ENCODE measurements at places on chromosomes 16 and 17.
A peak's percentile ranks its signal among the peaks of the same experiment; 100 is the strongest.

DNA sequence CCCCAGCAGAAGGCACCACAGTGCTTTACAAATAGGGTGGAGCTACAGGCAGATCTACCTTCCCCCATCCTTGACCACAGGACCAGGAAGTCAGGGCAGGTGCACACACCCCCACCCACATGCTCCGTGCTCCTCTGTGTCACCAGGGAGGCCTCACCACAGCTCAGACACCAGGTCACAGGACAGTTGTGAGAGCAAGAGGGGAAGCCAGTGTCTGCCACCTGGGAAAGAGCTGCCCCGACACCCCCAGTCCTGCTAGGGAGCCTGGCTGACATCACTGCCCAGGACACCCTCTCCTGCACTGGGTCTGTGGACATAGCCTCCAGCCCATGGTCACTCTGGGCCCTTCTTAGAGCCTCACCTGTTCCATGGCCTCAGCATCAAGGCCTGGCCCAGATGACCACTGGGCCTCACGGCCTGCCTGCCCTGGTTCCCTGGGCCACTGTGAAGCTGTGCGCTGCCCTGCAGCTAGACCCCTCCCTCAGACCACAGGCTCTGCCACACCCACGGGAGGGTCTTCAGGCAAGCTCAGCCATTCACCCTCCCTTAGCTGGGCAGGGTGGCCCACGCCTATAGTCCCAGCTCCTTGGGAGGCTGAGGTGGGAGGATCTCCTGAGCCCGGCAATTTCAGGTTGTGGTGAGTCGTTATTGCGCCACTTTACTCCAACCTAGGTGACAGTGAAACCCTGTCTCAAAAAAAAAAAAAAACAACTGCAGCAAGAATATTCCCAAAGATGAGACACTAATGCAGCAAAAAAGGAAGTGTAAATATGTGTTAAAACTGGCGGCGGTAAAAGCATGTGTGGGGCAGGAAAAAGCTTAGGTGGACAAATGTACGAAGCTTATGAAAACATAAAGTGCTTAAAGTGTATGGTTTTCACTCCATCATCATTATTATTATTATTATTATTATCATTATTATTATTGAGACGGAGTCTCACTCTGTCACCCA is 14.2 kb downstream of the POLR3K start:
- no peak for DNase-seq

- DNase-seq = no peak
Measured at GRCh38 chr17:6756425-6757031, 682 bp downstream of the XAF1 start.

GRCh38 chr17:9371019-9371418 is 204.6 kb downstream of the STX8 start:
- peak; percentile 54 for DNase-seq

- DNase-seq = no peak
Measured at GRCh38 chr16:54928411-54929089, 2.1 kb upstream of the IRX5 start.

DNA sequence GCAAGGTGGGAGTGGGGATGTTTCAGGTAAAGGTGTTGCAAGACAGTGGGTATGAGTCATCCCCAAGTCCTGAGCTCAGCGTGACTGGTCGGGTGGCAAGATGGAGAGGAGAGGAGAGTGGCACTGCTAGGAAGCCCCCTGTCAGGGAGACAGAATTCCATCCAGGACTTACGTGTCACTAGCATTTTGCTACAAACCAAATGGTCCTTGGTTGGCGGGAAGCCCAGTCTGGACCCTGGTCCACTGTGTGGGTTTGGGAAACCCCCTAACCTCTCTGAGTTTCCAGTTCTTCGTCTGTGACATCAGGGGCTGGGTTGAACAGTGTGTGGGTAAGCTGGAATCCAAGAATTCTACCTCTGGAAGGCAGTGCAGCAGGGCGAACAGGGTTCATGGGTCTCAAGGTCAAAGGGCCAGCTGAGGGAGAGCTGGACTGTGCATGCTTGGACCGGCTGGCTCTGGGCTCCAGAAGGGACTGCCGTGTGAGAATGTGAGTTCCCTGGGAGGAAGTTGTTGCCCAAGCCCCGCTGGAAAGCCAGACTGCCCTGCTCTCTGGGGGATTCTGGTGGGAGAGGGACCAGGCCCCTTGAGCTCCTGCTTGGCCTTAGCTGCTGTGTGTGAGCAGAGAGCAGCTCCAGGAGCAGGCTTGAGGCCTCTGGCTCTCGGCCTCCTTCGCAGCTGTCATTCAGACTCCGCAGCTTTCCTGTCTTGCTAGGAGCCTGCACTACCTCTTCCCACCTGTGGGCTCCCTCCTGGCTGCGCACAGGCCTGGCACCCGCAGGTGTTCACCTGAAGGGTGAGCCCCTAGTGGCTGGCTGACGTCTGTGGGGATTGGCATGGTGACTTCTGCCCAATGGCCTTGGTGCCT is 84.6 kb downstream of the NT5M start:
- no peak for DNase-seq

DNA sequence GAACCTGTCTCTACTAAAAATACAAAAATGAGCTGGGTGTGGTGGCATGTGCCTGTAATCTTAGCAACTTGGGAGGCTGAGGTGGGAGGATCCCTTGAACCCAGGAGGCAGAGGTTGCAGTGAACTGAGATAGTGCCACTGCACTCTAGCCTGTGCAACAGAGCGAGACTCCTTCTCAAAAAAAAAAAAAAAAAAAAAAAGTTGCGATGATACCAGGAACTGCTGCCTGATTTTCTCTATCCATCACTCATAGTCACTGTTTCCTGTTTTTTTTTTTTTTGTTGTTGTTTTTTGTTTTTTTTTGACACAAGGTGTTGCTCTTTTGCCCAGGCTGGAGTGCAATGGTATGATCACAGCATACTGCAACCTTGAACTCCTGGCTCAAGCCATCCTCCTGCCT is 59.2 kb downstream of the ABCC1 start:
- no peak for DNase-seq

DNA sequence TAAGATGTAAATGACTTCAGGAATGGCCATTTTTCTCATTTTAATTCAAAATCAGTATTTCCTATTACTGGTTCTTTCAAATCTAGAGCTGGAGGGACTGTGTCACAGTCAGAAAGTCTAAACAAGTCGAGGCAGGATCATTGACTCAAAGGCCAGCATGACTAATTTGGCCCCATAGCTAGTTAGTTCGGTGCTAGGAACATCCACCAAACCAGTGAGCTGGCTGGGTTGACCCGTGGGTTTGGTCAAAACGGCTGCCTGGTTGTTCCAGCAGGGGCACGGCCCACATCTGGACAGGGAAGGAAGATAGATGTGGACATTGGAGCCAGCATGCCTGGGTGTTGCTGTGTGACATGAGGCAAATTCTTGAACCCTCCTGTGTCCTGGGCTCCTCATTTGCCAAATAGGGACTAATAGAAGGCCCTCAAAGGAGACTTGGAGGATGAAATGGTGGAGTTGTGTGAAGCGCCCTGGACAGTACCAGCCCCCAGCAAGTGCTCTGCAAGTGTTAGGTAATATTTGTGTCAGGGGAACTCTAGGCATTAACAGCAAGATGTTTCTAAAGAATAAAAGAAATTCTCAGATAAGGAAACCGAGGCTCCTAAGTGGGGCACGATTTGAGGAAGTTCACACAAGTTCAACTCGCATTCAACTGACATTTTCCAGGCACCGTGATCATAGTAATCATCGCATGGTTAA is 46.2 kb downstream of the MEOX1 start:
- no peak for DNase-seq

DNA sequence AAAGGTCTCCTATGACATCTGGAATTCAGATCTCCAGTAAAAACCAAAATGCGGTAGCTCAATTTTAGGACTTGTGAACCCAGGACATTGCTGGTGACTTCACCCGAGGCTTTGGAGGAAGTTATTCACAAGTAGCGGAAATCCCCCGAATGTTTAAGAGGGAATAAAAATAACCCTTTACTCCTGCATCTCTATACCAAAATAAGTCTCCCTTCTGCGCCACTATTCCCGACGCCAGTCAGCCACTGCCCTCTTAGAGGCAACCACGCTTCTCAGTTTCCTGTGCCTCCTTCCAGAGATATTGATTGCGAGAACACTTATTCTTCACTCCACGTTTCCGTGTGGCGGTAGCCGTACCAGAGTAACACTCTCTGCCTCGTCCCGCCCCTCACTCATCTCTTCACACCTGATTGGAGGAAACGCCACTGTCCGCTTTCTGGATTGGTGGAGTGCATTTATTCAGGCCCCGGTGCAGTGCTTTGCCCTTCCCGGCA is 27.4 kb downstream of the EMP2 start:
- DNase-seq = no peak

DNA sequence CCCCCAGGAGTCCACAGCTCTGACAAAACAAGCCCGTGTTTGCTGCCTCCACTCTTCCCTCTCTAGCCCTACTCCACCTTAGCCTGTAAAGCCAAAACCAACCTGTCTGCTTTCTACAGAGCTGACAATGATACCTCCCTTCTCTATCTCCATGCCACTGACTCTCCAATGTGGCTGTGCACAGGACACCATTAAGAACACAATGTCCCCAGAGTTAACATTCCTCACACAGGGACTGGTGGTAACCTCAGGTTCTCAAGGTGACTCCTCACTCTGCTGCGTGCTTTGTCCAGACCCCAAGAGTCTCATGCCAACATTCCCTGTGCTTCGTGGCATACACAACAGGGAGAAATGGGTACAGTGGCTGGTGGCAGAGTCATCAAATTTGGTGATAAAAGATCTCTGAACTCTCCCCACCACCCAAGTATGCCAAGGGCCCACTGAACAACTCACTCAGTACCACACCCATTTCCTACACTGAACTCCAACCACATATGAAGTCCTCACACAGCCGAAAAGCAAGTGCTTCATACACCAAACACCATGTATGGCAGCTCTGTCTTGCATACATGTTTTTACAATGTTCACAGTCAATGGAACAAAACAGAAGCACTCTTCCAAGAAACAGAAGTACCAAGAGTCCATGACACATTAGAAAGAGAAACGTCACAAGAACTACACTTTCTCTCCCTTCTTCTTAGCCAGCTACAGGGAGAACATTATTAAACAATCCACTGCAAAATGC is 21.1 kb downstream of the CSNK2A2 start:
- no peak for DNase-seq

DNA sequence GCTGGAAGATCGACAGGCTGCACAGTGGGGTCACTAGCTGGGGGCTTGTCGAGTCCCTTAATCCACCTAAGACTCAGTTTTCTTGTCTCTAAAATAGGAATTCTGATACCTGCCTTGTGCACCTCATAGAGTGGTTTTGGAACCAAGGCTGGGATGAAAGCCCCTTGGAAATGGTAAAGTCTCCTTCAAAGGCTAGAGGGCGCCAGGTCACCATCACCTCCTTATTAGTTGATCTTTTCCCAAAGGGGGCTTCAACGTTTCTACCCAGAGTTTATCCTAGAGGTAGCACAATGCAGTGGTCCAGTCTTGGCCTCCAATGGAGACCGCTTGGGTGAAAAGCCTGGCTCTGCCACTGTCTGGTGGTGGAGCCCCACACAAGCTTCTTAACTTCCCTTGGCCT is 158.2 kb downstream of the AIPL1 start:
- DNase-seq = no peak

DNA sequence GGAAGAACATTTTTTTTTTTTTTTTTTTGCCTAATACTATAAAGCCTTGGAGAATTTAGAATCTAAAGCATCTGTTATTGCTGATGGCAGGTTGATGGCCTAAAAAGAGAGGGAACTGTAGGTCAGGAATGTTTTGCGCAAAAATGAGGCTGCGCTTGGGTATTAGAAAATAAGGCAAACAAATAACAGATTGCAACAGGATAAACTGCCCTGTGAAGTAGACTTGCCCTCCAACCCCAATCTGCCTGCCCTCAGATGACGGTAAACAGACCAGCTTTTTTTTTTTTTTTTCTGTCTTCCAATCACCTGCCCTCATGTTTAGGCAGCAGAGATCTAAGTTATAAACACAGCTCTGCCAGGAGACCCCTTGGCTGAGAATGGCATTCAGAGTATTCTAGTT is 3.8 kb upstream of the DHX8 start:
- DNase-seq = no peak

DNA sequence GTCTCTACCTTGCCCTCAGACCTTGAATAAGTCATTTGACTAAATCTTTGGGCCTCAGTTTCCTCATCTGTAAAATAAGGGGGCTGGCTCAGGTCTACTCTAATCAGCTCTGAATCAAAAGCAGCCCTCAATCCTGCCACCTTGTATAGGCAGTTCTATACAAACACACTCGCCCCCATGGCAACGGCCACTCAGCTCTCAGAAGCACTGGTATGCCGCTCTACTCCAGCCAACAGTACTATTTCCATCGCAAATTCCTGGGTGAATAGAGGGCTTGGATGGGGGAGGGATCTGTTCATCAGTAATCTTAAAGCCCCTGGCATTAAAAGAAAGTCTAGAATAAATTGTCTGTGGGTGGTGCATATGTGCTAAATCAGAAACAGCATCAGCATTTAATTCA is 21.2 kb upstream of the TAOK1 start:
- DNase-seq = no peak

GRCh38 chr17:73956595-73957465 is 246.6 kb upstream of the RPL38 start:
- no peak for DNase-seq

DNA sequence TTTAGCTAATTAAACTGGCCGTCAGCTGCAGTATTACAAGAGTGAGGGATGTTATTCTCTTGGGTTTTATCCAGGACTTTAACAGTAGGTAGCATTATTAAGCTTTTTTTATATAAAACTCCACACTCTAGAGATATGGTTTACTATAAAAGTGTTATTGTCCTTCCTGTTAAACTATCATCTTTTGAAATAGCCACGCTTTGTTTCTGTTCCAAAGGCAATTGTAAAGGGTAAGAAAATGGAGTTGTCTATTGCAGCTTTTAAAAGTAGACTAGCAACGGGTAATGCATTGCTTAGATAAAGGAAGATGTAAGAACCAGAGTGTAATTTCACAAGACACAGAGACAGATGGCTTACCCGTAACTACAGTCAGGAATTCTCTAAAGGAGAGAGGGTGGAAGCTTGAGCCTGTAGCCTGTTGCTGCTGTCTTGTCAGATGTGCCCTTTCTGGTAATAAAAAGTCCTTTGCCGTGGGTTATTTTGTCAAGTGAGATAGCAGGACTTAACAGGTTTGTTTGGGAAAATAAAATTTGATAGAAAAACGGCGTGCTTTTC is 56.4 kb downstream of the WWOX start:
- no peak for DNase-seq

DNA sequence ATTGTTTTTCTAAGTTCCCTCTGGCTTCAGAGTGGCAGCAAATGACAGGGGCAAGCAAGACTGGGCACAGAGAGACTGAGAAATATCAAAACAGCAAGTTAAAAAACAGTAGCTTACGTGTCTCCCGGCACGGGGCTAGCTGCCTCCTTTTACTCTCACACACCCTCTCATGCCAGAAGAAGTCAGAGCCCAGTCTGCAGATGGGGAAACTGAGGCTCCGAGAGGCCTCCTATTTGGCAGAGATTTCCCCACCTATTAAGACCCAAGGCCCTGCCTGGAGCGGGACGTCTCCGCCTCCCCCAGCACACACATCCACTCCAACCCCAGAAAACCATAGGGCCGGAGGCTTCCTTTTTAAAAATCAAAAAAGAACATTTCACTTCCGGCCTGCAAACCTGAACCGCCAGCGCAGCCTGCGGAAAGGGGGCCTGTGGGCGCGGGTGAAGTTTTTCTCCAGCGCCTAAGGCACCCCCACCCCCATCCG is 832 bp downstream of the CARHSP1 start:
- no peak for DNase-seq

- DNase-seq = no peak
Measured at GRCh38 chr16:84672276-84673202, 24.2 kb downstream of the KLHL36 start.

GRCh38 chr17:27338536-27338985 is 44.6 kb downstream of the WSB1 start:
- no peak for DNase-seq

GRCh38 chr16:53744449-53744848 is 40.5 kb downstream of the FTO start:
- DNase-seq = no peak

Data from fibroblast of skin of left biceps (primary cell).